ENCODE measurements at places on chromosomes 3 and 15.

GRCh38 chr3:130960139-130960795 lies 66.4 kb downstream of the ASTE1 start:
- no peak for DNase-seq

DNA sequence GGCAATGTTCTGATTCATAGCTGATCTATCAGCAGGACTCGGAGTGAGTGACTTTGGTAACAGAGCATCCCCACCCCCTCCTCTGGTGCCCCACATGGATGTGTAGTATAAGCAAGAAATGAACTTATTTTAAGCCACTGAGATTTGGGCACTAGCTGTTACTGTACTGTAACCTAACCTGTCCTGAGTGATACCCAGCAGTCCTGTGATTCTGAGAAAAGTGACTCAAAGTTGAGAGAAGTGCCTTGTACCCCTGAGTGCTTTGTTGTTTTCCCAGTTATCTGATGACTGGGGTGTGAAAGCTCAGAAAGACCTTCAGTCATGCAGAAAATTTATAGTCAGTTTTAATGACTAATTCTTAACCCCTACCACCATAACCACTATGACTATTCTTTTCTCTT lies 439.9 kb upstream of the RBMS3 start:
- DNase-seq = no peak

GRCh38 chr3:97938444-97938843 lies 33.8 kb downstream of the RIOX2 start:
- DNase-seq = no peak

DNA sequence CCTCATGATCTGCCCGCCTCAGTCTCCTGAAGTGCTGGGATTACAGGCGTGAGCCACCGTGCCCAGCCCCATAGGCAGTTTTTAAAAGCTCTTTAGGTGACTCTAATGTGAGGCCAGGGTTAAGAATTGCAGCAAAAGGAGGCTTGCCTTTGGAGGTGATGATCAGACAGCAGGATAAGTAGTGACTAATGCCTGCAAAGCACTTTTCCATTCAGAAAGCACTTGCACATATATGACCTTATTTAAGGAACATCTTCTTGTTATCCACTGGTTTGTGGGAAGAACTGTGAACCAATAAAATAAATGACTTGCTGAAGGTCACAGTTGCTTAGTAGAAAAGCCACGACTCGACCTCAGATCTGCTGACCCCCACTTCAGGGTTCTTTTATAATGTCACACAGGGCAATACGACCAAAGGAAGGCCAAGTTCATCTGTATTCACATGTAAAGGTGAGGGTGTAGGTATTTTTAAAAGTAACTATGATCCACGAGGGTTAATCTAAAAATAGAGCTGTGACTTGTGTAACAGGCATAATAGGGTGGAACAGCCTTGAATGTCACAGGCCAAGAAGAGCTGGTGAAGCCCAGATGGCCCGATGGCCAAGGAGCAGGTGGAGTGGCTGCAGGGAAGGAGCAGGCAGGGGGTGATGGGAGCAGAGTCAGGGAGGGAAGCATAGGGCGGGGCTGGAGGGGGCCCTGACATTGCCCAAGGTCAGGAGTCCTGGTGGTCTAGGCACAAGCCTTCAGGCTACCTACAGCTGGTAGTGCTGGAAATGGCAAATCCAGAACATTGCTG lies 24.4 kb downstream of the LARP6 start:
- no peak for DNase-seq

DNA sequence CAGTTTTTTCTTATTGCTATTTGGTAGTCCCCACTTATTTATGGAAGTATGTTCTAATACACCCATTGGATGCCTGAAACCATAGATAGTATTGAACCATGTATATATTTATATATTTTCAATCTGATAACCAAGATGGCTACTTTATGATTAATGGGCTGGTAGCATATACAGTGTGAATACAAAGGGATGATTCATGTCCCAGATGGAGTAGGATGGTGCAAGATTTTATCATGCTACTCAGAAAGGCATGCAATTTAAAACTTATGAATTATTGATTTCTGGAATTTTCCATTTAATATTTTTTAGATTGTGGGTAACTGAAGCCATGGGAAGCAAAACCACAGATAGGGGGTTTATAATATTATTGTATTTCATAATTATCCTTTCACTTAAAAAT lies 35.2 kb downstream of the AP4E1 start:
- no peak for DNase-seq

DNA sequence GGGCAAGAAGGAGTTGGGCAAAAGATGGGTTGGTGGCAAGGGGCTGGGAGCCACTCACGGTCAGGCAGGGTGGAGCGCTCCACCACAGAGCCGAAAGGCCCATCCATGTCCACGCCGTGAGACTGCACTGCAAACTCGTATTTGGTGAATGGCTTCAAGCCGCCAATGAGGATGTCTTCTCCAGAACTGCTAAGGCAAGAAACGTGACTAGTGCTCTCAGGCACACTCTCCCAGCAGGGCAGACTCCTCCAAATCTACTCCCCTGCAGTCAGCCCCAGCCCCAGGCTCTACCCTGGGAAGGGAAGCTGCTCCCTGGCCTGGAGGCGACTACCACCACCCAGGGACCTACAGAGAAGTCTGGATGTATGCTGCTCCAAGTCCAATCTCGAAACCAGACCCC lies 11.4 kb upstream of the IGDCC3 start:
- DNase-seq = no peak

- no peak for DNase-seq
These were observed 3.7 kb downstream of the CIB1 start for GRCh38 chr15:90230071-90230494.

DNA sequence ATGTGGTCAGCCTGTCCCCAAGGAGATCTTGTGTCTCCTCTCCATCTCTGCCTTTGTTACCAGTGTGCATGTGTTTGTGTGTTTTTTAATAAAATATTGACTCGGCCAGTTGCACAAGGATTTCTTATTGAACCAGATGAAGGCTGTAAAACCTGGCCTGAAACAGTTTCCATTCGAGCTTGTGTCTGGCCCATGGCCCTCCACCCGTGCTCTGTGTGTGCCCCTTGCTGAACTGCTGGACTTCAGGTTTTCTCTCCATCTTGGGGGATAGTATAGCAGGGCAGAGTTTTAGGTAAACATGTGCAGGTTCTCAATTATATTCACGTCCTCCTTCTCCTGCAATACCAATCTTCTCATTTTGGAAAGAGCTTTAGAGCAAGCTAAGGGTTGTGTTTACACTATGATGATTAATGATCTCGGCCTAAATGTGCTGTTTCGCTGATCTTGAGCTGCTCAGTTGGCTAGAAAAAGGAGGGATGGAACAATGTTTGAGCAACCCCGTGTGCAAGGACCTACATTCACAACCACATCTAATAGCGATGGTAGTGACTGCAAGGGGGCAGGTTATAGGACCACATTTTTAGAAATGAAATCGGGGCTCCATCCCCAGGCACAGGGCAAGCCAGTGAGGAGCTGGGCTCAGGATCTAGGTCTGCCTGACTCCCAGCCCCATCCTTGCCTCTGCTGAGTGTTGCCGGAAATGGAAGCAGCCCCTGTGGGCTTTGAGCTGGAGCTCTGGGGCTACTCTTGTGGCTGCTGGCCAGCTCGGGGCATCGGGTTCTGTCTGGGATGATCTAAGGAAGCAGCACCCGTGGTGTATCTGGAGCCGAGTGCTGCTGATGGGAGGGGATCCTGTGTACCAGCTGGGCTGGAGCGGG lies 47.7 kb downstream of the CMTM6 start:
- no peak for DNase-seq

GRCh38 chr3:33577588-33577987 lies 137.4 kb upstream of the UBP1 start:
- no peak for DNase-seq

DNA sequence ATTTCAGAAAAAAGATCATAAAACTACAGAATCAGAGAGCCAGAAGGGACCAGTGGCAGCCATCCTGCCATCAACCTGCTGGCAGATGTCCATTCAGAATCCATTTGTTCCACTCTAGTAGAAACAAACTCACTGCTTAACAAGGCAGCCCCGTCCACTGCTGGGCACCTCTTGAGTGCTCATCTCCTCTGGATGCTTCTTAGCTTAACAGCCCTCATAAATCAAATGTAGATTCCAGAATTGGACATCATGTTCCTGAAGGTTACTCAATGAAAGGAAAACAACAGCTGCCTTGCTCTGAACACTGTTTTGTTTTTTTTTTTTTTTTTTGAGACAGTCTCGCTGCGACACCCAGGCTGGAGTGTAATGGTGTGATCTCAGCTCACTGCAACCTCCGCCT lies 37.3 kb downstream of the ABCC5 start:
- no peak for DNase-seq

- DNase-seq = no peak
These were observed 4.6 kb downstream of the ANXA2 start for GRCh38 chr15:60392986-60393790.

GRCh38 chr15:59657635-59658125 lies 365 bp upstream of the GTF2A2 start:
- no peak for DNase-seq

DNA sequence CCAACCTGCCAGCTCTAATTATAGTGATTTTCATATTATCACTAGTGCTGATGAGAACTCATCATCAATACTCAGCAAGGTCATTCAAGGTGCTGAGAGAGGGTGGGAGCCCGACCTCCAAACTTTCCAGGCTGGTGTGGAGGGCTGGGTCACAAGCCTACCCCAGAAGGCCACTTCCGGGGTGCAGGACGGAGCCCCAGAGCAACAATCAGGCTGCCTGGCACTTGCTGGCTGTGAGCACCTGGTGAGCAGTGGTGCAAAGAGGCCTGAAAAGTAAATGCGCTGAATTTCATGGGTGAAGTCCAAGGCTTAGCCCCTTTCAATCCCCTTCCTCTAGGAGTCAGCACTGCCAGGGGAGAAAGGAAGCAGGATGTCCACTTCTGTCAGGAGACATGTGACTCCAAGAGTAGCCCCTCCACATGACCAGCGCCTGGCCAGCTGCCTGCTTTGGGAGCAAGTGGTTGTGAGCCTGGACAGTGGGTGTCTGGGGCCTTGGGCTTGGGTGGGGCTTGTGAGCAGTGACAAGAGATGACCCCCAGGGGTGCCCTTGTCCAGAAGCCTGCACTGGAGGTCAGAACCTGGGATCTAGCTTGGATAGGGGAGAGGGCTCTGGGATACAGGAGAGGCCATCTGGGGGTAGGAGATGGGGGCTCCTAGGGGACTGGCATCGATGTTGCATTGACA lies 165.0 kb upstream of the TLE3 start:
- DNase-seq = no peak

GRCh38 chr3:99505646-99506269 lies 132.6 kb upstream of the COL8A1 start:
- DNase-seq = no peak

GRCh38 chr3:147816752-147817151 lies 407.6 kb downstream of the ZIC1 start:
- DNase-seq = no peak

- DNase-seq = no peak
These were observed 160.6 kb upstream of the CHRM5 start for GRCh38 chr15:33807665-33808064.

GRCh38 chr3:122676759-122677158 lies 3.9 kb upstream of the PARP14 start:
- no peak for DNase-seq

DNA sequence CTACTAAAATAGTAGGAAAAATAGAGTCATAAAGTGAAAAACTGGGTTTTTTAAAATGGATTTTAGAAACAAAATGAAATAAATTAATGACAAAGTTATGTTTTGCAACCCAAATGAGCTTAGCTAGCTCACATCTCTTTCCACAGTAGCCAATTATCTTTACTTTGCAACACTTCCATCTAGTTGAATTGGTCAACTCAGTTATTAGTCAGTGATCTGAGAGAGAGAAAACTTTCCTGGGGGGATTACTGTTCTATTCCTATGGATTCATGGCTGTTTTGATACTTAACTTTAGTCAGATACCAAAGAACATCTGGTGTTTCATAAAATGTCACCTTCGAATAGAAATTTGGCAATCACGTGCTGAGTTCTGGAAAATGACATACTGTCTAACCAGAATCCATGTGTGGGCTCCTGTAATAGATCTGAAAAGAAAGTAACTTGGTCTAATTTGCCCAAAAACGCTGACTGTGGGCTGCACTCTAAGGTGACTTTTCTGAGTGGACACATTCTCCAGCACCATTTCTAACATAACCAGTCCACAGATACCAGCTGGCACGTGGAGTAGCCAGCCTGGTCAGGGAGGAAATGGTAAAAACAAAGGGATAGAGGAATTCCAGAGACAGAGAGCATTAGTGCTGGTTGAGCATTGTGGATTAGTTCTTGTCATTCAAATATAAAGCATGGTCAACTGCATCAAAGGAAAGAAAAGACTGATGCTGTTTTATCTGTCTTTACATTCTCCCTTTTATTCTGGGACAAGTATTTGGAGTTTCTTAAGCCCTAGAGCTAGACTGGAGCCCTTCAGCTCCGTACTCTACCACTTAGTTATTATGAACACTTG lies 45.2 kb upstream of the CCDC80 start:
- DNase-seq = no peak

DNA sequence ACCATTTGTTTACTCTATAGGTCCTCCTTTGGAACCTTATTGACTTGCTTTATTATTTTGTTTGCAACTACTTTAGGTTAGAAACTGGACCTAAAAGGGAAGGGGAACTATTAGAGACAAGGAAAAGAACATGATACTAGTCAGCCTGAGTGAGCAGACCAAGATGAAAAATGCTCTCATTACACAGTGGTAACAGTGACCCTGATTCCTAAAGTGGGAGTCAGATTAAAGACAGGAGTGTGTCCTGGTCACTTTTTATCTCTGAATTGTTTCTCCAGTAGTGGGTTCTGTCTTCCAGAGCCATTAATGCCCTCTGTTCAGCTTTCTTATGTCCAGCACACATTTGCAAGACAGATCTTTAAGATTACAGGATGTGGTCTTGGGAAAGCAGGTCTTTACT lies 124.1 kb downstream of the TMEM108 start:
- no peak for DNase-seq

GRCh38 chr15:52529341-52529924 lies 753 bp upstream of the MYO5A start:
- no peak for DNase-seq

DNA sequence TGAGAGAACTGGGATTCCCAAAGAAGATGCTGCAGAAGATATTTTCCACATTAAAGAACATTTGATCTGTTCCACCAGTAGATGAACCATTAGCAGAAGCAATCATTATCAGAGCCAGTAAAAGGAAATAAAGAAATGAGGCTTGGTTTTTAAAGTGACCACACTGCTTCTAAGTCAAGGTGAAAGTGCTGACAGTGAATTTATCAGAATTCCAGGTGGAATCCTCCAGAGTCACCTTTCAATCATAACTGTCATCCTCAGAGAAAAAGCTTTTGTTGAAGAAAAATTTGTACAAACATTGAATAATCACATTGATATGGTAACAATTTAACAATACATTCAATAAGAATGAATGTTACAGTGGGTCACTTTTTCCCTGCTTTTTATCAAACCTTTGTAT lies 99.8 kb downstream of the GREM1 start:
- no peak for DNase-seq

GRCh38 chr3:152471814-152472671 lies 203.3 kb downstream of the MBNL1 start:
- peak; percentile 42 for DNase-seq

GRCh38 chr3:11698326-11699082 lies 54.8 kb upstream of the VGLL4 start:
- DNase-seq = no peak

GRCh38 chr3:136698361-136698760 lies 53.8 kb downstream of the STAG1 start:
- DNase-seq = no peak
